A549 treated with Mapracorat at 1 μM for 4 hours (cell line): ENCODE measurements at places on chromosomes 2 and 18. TPM values are rescaled to one million over a fixed set of nuclear protein-coding genes. Genes with fewer than 3 reads are reported as not detected.

Gene ANKRD29
- 13.8 to 20.9 TPM (median 19.3 TPM) in 5 replicates for total RNA-seq

Gene SCN2A
- total RNA-seq: not detected in 5 replicates

Gene RIT2
- total RNA-seq: not detected in 5 replicates

Gene CFAP221
- total RNA-seq: 0.22 to 1.0 TPM (median 0.31 TPM) in 5 replicates

Gene TRABD2A
- 10.3 to 14.7 TPM (median 12.5 TPM) in 5 replicates for total RNA-seq

Gene ANKRD53
- total RNA-seq: 0.11 to 0.30 TPM (median 0.16 TPM) in 3 of 5 replicates, not detected in the others

Gene GPR45
- total RNA-seq: not detected in 5 replicates

Gene TWIST2
- total RNA-seq: 10.0 to 17.5 TPM (median 16.6 TPM) in 5 replicates

Gene NEU4
- 0.10 to 0.42 TPM (median 0.21 TPM) in 5 replicates for total RNA-seq

Gene SP140
- 0.27 TPM in 1 of 5 replicates, not detected in the others for total RNA-seq

Gene NOL4
- total RNA-seq: not detected in 5 replicates

Gene MOB1A
- 66.2 to 90.4 TPM (median 80.3 TPM) in 5 replicates for total RNA-seq

Gene CCDC142
- 11.6 to 16.5 TPM (median 14.2 TPM) in 5 replicates for total RNA-seq

Gene SNTG2
- total RNA-seq: not detected in 5 replicates

Gene KIAA2012
- not detected in 5 replicates for total RNA-seq
